ENCODE measurements at places on chromosomes 13 and 19.

GRCh38 chr19:50313812-50314536, 15.2 kb downstream of the KCNC3 start:
- DNase-seq: no peak

- peak; percentile 10 for DNase-seq
These were observed 23.4 kb downstream of the RDH8 start for GRCh38 chr19:10036601-10037071.

GRCh38 chr13:91739751-91740150, 341.3 kb downstream of the GPC5 start:
- no peak for DNase-seq

- peak; percentile 68 for DNase-seq
These were observed 69.3 kb downstream of the LMO7 start for GRCh38 chr13:75705395-75705794.

DNA sequence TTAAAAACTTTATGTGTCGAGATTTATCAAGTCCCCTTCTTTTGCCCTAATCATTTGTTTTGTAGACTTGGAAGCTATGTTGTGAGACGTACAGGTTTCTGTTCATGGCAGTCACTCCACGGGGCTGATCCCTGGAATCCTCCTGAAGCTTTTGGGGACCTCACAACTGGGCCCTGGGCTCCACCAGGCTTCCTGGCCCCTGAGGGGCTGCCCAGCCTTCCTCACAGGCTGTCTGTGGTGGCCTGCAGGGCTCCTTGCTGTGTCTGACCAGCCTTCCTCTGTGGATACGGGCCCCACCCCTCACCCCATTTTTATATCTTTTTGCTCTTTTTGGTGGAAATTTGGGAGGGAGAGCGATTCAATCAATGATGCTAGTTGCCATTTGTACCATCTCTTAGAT, 38.1 kb downstream of the CHST8 start:
- no peak for DNase-seq

- DNase-seq: no peak
These were observed 5.2 kb downstream of the POLRMT start for GRCh38 chr19:628168-628567.

- DNase-seq: no peak
These were observed 35.0 kb downstream of the ITM2B start for GRCh38 chr13:48268019-48268418.

GRCh38 chr19:45826934-45827333, 11.8 kb upstream of the RSPH6A start:
- no peak for DNase-seq

- no peak for DNase-seq
These were observed 139.9 kb upstream of the PCDH9 start for GRCh38 chr13:67369895-67370660.

GRCh38 chr13:67151652-67152051, 78.5 kb downstream of the PCDH9 start:
- DNase-seq: no peak

DNA sequence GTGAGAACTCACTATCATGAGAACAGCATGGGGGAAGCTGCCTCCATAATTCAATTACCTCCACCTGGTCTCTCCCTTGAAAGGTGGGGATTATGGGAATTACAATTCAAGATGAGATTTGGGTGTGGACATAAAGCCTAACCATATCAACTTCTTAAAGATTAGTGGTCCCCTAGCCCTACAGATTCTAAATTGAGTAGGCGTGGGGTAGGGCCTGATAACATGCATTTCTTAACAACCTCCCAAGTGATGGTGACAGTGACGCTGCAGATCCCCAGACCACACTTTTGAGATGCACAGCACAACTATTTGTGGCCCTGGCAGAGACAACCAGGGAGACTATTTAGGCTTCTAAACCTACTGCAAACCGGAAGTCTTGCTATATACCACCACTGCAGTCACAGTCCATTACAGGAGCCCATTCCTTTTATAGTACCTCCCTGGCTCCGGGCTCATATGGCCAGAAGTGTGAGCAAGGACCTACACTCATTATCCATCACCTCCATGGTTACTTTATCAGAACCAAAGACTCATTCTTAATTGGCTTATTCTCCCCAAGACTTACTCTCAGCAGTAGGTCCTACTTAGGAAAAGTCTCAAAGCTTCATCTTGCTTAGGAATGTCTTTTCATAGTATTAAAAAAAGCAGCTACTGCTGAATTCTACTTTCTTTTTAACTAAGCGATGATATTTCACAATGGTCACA, 2.1 kb upstream of the DPY19L3 start:
- DNase-seq: no peak

DNA sequence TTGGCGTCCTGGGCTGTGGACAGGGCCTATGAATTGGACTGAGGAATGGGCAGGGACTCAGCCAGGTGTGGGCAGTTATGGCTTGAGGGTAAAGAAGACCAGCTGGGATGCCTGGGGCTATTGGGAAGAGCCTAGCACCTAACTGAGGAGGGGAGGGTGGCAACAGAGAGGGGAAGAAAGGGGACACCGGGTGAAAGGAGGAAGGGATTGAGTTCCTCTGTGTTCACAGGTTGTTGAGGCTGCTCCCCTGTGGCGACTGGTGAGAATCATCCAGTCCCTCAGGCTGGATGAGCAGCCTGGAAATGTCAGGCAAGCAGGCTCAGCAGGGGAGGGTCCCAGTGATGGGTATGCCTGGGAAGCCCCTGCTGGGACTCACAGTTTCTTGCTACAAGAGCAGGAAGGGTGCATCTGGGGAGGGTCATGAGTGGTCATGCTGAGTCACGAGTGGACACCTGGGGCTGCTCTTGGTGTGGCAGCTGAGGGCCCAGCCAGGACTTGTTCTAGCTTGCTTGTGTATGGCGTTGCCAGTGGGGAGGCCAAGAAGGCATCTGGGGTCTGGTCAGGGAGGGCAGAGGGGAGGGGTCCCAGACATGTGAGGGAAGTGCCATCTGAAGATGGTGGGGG, 1.4 kb downstream of the ZNF324 start:
- no peak for DNase-seq

DNA sequence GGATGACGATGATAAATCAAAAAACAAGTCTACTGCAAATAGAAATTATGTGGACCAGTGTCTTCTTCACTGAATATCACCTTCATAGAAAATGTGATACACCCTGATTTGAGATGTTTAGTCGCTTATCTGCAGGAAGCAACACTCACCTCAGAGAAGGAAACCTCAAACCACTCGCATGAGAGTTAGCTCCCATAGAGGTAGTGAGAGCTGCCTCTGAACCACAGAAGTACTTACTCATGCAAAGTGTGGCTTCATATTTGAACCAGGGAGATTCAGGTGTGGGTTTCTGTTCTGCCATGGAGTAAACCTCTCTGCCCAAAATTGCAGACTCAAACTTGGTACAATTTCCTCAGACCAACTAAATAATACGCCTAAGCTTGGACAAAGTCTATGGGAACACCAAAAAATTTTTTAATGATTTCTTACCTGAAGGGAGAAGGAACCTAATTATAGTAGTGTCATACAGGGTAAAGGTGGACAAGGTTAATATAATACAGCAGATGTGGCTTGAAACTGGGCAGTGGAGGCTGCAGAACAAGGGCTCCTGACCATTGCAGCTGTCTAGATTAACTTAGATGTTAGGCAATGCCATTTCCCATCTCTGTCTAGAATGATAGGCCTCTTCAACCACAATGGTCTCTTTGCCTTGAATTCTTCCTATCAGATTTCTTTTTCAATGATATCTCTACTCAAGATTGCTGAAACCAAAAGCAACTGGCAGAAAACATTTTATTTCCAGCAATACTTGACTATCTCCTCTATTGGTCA, 29.6 kb upstream of the RCBTB2 start:
- DNase-seq: no peak

GRCh38 chr13:36606060-36606459, 67.8 kb upstream of the SERTM1 start:
- DNase-seq: no peak

GRCh38 chr13:50810998-50811397, 32.5 kb downstream of the DLEU7 start:
- DNase-seq: no peak

GRCh38 chr13:27476943-27477703, 26.8 kb upstream of the MTIF3 start:
- no peak for DNase-seq
